D721Med (cell line): ENCODE measurements at places on chromosomes 2 and 18.

DNA sequence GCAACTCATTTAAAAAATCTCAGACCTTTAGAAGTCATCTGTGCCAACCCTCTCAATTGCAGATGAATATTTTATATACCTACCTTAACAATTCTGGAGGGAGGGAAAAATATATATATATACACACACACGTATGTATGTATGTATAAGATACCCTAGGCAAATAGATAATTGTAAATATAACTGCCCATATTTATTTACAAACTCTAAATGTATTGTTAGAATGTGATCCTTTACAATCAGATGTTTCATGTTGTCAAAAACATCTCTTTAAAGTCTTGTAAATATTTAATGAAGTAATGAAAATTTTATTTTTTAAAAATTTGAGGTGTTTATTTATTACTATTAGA lies 11.6 kb downstream of the ANKRD12 start:
- DNase-seq: no peak

DNA sequence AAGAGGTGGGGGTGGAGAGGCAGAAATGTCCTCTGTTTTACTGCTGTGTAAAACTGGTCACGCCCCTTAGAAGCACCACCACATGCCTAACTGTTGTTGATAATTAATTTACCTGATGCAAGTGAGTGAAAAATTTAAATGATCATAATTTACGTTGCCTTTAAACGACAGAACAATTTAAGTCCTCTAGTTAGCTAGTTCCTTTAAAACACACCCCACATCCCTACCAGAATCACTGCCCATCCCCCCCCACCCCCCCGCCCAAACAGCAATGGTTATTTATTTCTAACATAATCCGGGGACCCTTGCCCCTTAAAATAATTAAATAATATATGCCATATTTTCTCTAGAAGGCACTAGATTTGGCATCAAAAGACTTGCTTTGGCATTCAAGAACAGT lies 633 bp upstream of the PPIG start:
- DNase-seq: no peak

- no peak for DNase-seq
Observed at GRCh38 chr2:211103989-211104388, 547.6 kb downstream of the CPS1 start.

DNA sequence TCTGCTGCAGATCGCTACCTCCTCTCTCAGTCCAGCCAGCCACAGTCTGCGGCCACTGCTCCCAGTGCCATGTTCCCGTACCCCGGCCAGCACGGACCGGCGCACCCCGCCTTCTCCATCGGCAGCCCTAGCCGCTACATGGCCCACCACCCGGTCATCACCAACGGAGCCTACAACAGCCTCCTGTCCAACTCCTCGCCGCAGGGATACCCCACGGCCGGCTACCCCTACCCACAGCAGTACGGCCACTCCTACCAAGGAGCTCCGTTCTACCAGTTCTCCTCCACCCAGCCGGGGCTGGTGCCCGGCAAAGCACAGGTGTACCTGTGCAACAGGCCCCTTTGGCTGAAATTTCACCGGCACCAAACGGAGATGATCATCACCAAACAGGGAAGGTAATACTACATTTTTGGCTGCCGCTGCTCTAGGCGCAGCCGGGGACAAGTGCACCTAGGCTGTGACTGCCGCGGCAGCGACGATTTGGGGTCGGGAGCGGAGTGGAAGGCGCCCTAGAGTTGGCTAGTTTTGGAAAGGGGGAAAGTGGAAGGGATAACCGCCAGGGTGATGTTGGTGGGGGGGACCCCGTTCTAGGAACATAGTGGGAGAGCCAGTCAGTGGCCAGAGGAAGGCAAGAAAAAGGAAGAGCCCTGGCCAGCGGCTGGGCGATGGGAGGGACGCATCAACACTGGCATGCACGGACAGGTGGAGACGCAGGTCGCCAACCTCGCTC lies 776 bp downstream of the TBR1 start:
- DNase-seq: no peak

- DNase-seq: no peak
Observed at GRCh38 chr2:69124343-69124742, 111.4 kb downstream of the ANTXR1 start.

GRCh38 chr2:76930056-76930744 lies 592.0 kb downstream of the LRRTM4 start:
- DNase-seq: no peak
